ENCODE measurements at places on chromosomes 4 and X.

DNA sequence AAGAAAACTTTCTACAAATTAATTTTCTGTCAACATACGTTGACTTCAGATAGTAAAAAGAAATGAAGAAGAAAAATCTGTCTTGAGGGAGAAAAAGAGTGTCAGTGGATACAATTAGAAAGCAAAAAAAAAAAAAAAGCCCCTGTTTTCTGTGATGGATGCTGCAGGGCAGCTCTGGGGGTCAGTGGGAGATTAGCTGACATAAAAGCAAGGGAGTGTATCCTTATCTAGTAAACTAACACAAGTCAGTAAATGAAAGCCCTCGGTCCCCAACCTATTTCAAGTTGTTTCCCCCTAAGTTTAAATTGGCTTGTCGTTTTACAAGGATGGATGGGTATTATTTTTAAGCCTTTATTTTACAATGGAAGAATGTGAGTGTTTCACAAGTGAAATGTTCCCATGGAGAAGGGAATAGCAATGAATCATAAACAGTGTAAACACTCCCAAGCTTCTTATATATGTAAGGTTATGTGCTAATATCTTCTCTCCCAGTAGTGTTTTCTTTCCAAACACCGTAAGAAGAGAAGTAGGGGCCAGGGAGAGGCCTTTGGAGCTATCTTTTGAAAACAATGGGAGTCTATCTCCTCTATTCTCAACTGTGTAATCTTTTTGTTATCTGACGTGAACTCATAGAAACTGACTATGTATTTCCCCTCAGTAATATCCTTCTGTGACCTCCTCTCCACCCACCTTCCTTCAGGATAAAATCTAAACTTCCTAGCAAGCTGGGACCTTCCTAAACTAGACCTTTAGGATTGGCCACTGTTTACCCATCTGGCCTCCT is 347.7 kb downstream of the FBXO8 start:
- DNase-seq, result no peak

DNA sequence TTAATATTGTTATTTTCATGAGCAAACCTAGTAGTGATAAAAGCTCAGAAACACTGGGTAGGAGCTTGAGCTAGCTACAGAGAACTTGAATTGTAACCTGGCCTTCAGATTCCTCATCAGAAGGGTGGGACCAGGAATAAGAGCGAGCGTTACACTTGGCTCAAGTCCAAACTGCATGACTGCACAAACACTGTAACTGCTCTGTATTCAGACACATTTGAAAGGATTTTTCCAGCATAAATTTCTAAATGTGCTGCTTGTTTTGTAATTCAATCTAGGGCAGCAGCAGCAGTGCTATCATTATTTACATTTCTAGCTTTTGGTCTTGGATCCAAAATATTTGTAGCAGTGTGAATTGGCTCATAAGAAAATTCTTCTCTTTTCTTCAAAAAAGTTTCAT is 133.0 kb upstream of the TMLHE start:
- no peak for DNase-seq

GRCh38 chr4:47427935-47428334 is 35.6 kb downstream of the COMMD8 start:
- DNase-seq, result no peak

GRCh38 chr4:26859762-26860156 is 882 bp upstream of the STIM2 start:
- DNase-seq, result peak; percentile 66

- no peak for DNase-seq
Observed at GRCh38 chr4:114378305-114378903, 220.2 kb upstream of the UGT8 start.

- DNase-seq, result peak; percentile 43
Observed at GRCh38 chr4:21290562-21290961, 590.3 kb downstream of the PACRGL start.

DNA sequence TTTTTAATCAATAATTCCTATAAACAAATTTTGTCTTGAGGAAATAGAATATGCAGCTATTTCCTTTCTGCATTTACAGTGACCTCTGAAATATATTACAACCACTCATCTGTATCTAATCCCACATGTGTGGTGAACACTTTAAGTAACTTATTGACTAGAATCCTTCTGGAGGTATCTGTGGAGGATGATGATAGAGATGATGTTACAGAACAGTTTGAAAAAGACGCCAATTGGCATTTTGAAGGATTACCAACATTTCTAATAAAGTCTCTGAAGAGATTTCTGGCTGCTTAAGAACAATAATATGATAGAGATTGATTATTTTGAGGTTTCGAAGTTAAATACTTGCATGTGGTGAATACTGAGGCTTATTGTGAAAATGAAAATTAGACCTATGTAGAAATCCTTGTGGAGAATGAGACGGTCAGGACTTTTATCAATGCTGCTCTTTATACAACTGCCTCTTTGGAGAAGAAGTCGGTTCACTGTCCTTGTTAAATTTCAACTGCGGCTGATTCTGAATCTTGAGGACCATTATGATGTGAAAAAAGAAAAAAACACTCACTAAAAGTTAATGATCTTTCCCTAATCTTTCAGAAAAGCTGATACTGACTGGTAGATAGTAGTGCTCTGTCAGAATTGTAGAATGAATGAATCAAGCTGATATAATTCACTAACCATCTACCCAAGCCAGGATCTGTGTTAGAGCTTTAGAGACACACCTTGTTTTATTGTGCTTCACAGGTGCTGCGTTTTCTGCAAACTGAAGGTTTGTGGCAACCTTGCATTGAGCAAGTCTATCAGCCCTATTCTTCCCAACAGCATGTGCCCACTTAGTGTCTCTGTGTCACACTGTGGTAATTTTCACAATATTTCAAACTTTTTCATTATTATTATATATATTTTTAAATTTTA is 204.7 kb downstream of the SPRY1 start:
- DNase-seq, result no peak

DNA sequence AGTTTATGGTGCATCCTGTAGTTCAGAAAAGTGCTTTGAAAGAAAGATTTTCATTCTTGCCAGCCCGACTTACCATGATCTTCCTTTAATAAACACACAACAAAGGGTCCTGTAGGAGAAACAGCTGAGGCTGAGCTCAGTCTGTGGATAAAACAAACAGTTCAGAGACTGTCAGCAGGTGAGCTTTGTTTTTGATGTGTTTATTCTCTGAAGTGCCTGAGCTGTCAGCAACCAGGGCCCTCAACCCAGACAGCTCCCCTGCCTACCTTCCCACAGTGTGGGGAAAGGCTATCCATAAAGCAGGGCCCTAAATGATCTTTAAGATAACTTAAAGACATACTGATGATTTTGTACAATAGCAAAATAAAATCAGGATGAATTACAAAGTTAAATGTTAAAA is 459.2 kb upstream of the GALNT7 start:
- DNase-seq, result no peak

DNA sequence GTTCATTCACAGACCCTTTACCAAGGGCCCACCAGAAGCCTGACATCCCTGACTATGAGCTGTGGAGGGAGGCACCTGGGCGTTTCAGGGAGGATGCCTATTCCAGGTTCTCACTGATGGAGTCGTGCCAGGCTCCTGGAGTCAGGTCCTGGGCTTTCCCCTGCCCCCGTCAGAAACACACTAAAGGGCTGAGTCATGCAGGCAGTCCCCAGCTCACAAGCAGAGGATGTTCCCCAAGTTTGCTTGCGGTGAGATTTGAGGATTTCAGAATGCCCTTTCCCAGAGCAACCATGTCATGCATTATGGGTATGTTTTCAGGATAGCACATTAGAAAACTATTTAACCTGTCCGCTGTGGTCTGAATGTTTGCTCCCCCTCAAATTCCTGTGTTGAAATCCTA is 45.2 kb downstream of the FHDC1 start:
- no peak for DNase-seq

DNA sequence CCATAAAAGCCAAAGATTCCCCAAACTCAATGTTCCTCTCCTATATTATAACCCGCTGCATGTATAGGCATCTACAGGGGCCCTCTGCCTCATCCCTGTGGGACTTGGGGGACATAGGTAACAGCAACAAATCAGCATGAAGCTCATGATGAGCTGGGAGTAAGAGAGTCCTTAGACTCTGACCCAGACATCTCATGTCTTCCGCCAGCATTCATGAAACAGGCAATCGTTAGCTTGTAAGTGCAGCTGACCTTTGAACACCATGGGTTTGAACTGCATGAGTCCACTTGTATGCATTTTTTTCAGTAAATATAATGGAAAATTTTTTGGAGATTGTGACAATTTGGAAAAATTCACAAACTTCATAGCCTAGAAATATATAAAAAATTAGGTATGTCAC is 10.4 kb upstream of the SCOC start:
- no peak for DNase-seq

- DNase-seq, result no peak
Observed at GRCh38 chr4:82896755-82897154, 3.8 kb upstream of the THAP9 start.

DNA sequence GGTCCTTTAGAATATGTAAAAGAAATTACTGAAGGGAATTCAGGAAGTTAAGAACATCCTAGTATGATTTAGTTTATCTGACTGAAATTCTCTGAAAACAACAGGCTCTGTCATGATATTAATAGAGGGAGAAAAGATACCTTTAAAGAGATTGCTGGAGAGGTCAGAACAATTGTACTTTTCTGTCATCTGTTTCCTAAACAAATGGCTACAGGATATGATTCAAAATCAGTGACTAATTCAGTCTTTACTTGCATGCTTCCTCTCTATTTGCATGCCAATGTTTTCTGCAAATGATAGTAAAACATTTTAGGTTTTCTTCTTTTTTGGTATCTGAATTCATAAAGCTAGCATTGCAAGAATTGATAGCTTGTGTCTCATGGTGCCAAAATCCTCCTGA is 616.7 kb upstream of the PCDH7 start:
- DNase-seq, result no peak

GRCh38 chrX:109840585-109840984 is 107.5 kb upstream of the ACSL4 start:
- DNase-seq, result no peak

Measured in Karpas-422 (cell line).